ENCODE measurements at places on chromosomes 1 and 21. TPM values are rescaled to one million over a fixed set of nuclear protein-coding genes. Genes with fewer than 3 reads are reported as not detected.

WDR4 gene
- 4.7 TPM for total RNA-seq

GNG4 gene
- total RNA-seq: not detected

AUNIP gene
- not detected for total RNA-seq

LAD1 gene
- 6.4 TPM for total RNA-seq

DNAJC28 gene
- total RNA-seq: 7.3 TPM

LENEP gene
- total RNA-seq: not detected

FAM72D gene
- 0.14 TPM for total RNA-seq

SHISAL2A gene
- not detected for total RNA-seq

SPOCD1 gene
- not detected for total RNA-seq

PCAT6 gene
- total RNA-seq: 1.0 TPM

BARHL2 gene
- total RNA-seq: not detected

Data from heart left ventricle (tissue), 16 donors.